ENCODE measurements at places on chromosomes 5 and 9.

- no peak for DNase-seq
Measured at GRCh38 chr5:90171466-90171865, 238.1 kb downstream of the CETN3 start.

GRCh38 chr5:3201121-3201520, 394.5 kb upstream of the IRX1 start:
- DNase-seq = no peak

DNA sequence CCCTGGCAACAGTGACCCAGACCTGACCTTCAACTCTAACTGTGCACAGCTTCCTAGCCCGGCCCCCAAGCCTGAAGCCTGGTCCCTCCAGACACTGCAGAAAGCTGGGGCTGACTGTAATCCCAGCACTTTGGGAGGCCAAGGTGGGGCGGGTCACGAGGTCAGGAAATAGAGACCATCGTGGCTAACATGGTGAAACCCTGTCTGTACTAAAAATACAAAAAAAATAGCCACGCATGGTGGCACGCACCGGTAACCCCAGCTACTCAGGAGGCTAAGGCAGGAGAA, 35.9 kb downstream of the ADAMTS2 start:
- DNase-seq = no peak

GRCh38 chr9:804026-804425, 37.5 kb upstream of the DMRT1 start:
- no peak for DNase-seq

GRCh38 chr5:98769210-98769958, 4.1 kb upstream of the RGMB start:
- DNase-seq = peak; percentile 52

DNA sequence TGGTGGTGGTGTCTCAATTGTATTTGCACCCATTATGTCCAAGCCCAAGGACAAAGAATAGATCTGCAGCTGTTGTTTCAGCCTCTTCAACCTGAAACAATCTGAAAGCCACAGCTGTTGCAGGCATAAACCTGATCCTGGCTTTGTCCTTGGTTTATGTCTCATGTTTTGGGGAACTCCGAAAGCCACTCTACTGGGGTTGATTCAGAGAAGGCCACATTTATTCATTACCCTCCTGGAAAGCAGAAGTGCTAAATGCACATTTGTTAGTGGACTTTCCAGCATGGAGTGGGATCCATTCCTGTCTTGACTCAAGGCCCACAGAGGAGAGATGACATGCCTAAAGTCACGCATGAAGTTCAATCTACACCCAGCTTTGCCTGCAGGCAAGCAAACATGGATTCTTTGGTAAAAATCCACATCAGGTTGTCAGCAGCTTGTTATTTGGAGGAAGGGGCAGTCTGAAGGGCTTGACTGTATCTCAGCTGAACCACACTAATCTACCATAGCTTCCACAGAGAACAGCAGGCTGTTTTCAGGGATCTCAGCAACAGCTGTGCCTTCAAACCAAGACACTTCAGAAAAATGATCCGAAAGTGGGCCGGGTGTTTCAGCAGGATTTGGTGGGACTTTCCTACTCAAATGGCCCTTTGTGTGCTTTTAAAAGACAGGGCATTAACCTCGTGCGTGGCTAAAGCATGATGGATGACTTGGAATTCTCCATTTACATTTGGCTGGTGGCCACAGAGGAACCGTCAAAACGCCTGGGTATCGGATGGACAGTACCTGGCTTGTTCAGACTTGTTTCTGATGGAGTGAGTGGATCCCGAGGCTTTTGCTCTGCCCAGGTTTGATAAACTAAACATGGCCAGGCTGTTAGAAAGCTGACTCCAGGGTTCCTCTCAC, 36.2 kb upstream of the ADAM19 start:
- no peak for DNase-seq

- no peak for DNase-seq
Measured at GRCh38 chr5:143707806-143708205, 104.2 kb upstream of the HMHB1 start.

DNA sequence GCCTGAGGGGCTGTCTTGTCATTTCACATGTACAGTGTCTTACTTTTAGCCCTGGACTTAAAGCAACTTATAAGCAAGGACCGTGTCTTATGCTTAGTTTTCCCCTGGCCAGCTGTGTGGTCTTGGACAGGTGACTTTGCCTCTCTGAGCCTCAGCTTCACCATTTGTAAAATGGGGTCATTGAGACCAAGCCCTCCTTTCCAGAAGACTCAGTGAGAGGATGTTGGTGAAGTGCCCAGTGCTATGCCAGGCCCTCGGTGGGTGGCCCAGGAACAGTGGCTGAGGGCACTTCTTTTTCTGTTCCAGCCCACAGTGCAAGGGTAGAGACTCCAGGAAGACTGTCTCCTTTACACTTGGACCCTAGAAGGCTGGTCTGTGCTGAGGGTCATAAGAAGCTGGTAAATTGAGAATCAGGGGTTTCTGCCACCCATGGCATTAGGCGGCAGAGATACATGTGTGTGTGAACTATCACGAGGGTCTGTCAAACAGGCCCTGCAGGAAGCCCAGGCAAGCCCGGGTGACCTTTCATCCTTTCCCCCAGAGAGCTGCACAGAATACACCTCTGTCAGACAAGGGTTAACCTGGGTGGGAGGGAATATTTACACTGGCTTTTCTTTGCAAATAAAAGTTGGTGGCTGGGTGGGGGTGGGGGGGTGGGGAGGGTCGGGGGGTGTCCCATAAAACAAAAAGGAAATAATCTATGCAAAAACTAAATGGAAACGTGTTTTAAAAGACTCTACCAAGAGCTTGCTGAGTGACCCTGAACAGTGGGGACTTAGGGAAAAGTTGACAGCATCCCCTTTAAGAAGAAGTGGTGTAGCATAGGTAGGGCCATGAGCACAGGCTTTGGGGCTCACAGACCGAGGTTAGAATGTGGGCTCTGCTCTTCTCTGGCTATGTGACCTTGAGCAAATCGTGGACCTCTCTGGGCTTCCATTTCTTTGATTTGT, 20.4 kb upstream of the KIF12 start:
- DNase-seq = no peak

DNA sequence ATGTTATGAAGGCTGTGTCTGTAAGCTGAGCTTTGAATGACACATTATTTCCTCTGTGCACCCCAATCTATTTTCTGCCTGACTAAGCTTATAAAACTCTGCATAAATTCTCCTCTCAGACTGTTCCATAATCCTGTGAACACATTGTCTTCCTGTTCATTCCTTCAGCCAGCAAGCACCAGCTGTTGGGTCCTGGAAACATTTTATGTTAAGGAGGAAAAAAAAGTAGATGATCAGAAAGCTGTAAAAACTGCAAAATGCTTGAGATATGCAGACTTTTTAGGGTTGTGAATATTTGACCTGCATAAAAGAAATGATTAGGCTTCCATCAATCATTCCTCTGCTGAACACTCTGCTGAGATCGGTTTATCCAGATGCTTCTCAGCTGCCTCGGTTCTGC, 1246.0 kb upstream of the DMAC1 start:
- DNase-seq = no peak

GRCh38 chr5:105506692-105507277, 1944.2 kb upstream of the NUDT12 start:
- DNase-seq = no peak

DNA sequence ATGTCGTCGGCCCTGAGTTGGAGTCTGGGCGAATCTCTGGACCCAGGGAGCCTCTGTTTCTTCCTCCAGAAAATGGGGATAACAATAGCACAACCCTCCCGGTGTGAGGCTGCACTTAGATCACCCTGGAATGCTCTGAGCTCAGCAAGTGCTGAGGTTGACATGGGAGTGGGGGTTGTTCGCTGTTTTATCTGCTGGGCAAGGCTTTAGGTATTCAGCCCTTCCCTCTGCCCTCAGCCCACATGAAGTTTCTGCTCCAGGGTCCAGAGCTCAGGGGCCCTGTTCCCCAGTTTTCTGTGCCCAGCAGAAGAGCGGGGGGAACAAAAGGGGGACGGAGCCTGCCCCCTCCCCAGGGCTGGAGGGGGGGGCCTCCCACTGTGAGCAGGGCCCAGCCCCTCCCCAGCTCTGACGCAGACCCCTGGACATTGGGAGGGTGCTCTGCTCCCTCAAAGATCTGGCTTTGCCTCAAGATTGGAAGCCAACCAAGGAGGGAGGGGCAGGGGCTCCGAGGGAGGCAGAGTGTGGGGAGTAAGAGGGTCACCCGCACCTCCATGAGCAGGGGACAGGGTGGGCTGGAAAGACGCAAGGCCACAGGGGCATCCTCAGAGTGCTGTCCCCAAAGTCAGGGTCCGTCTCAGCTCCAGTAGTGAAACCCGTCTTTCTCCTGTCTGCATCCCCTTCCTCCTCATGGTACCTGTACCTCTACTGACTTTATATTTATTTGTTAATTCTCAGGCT, 215.6 kb downstream of the C9orf50 start:
- no peak for DNase-seq

DNA sequence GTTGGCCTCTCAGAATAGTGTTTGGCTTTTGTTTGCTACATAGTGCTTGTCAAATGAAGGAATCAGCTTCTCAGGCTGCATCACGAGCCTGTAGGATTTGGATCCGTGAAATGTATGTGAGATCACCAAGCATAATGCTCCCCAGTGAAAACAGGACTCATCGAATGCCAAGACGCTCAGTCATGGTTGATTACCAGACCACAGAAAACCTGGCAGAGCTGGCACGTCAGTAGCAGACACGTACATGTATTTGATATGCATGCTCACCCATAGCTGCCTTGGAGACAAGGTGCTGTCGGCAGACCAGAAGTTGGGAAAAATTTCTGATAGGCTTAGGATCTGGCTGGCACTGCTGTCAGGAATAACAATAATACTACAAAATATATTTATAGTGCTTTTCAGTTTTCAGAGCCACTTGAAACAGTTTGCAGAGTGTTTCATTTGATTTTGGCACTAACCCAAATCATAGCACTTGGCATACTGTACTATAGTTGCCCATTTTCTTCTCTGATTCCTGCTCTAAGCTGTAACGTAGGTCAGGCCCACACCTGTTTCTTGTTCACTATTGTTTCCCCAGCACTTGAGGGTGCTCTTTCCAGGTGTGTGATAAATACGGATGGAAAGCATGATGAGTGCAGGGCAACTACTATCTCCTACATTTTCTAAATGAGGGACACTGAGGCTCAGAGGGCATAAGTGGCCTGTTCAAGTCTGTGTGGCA, 226.1 kb downstream of the NR3C1 start:
- DNase-seq = no peak

DNA sequence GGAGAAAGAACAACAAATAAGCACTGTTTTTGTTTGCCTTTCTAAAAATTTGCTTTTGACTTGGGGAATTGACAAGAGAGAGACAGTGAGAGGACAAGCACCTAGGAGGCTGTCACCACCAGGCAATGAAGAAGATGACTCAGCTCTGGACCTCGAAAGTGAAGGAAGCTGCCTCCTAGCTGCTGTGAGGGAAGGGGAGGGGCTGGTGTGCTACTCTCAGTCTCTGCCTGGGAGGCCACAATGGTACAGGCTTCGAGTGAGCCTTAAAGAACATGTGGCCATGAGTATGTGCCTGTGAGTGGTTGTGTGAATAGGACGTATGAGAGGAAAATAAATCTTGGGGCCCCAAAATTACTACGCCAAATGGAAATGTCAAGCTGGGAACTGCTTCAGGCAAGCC, 7.1 kb upstream of the PLK2 start:
- DNase-seq = no peak

- DNase-seq = no peak
Measured at GRCh38 chr9:1267141-1267570, 217.0 kb downstream of the DMRT2 start.

- no peak for DNase-seq
Measured at GRCh38 chr5:15286650-15287049, 213.3 kb upstream of the FBXL7 start.

DNA sequence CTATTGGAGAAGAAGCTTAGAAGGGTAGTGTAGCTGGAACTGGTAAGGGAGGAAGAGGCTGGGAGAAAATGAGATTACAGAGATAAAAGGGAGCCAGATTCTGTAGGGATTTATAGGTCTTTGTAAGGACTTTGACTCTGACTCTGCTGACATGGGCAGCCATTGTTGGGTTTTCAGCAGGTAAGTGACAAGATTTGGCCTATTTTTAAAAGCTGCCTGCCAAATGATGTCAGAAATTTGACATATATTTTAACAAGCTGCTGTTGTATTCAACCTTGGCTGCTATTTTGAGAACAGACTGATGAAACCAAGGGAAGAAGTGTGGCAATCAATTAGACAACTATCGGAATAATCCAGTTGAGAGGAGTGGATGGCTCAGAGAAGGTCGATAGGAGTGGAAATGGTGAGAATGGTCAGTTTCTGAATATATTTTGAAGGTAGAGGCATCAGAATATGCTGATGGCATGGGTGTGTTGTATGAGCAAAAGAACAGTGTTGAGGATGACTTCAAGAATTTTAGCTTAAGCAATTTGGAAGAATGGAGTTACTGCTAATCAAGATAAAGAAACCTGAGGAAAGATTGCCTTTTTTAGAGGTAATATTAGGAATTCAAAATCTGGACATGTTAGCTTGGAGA, 56.8 kb downstream of the KCTD16 start:
- DNase-seq = no peak

- no peak for DNase-seq
Measured at GRCh38 chr5:1185629-1186350, 15.6 kb upstream of the SLC6A19 start.

GRCh38 chr9:81077572-81077971, 611.8 kb downstream of the TLE1 start:
- DNase-seq = no peak

- no peak for DNase-seq
Measured at GRCh38 chr5:56557198-56557597, 258.2 kb upstream of the MAP3K1 start.

- DNase-seq = no peak
Measured at GRCh38 chr9:116390303-116391228, 237.0 kb downstream of the PAPPA start.

GRCh38 chr5:65825408-65826328, 100.7 kb upstream of the ERBIN start:
- no peak for DNase-seq

DNA sequence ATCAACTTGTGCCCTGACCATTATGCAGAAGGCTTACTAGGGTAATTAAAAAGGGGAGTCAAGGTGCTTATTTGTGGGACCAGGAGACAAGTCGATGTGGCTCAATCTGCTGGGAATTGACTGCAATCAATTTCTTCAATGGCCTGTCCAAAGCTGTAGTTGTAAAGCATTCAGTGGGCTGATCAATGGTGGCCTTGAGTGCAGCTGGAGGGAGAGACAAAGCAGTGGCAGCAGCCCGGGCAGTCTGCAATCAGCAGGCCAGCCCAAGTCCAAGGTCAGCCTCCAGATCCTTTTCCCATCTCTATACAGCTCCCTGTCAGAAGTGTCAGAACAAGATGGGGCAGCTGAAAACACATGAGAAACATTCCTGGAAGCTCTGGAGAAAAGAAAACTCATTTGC, 51.0 kb upstream of the BRINP1 start:
- DNase-seq = no peak

- DNase-seq = no peak
Measured at GRCh38 chr5:65982635-65983034, 56.3 kb downstream of the ERBIN start.
